ENCODE measurements at places on chromosomes 7 and 10. TPM values are rescaled to one million over a fixed set of nuclear protein-coding genes. Genes with fewer than 3 reads are reported as not detected.

DNA sequence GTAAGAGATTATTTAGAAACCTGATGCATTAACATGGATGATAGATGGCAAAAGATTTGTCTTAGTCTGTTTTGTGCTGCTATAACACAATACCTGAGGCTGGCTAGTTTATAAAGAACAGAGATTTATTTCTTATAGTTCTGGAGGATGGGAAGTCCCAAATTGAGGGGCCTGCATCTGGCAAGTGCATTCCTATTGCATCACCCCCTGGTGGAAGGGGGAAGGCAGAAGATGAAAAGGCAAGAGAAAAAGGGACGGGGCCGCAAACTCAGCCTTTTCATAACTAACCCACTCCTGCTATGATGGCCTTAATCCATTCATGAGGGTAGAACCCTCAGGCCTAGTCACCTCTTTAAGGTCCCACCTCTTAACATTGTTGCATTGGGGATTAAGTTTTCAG, 153.4 kb upstream of the LRGUK start:
- no peak for DNase-seq

GRCh38 chr7:121572615-121573014, 176.5 kb upstream of the FAM3C start:
- no peak for DNase-seq

- no peak for DNase-seq
Measured at GRCh38 chr7:28573651-28574301, 161.5 kb downstream of the CREB5 start.

GRCh38 chr7:1777122-1777521, 107.0 kb downstream of the ELFN1 start:
- no peak for DNase-seq

GRCh38 chr10:113679463-113680189, at the start of gene CASP7:
TSS of gene CASP7 (plus strand) at chr10:113679912. CDS start at chr10:113697494, 17,582 bp downstream.
- peak; percentile 29 for DNase-seq

MNX1 gene
- not detected for total RNA-seq

LANCL2 gene
- 16.9 TPM for total RNA-seq
